ENCODE measurements at places on chromosomes 2 and 18.

GRCh38 chr2:43185146-43185545 lies 41.3 kb downstream of the ZFP36L2 start:
- no peak for DNase-seq

GRCh38 chr2:239619369-239619768 lies 218.5 kb upstream of the HDAC4 start:
- no peak for DNase-seq

DNA sequence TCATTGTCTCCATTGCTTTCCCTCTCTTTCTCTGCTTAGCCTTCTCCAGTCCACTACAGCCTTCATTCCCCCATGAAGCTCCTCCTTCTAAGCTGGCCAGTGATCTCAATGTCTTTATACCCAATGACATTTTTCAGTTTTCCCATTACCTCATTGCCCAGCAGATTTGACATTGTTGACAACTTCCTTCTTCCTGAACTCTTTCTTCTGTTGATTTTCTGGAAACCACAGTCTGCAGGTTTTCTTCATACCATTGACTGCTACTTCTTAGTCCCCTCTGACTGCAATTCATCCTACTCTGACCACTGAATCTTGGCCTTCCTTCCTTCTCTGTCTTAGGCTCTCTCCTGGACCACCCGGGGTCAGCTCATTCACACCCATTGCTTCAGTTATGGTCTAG lies 22.9 kb upstream of the SPP2 start:
- DNase-seq, result no peak

DNA sequence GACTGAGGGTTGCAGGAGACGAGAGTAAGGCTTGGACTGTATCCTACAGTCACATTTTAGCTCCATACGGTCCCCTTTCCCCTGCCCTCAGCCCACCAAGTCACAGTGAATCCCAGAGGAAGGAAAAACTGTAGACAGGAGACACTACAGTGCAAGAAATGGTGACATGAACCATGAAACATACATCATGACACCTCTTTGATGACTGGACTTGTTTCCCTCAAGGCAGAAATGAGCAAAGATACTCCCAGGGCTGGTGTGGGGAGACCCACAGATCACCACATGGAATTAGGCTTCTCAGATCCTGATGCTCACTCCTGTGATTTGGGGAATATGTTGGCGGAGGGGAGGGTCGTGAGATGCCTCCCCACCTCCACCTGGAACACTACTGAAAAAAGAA lies 48.2 kb upstream of the SPP2 start:
- no peak for DNase-seq

- DNase-seq, result no peak
Observed at GRCh38 chr2:186327251-186327868, 158.7 kb upstream of the ZC3H15 start.

- DNase-seq, result no peak
Observed at GRCh38 chr2:130827502-130828251, 9.0 kb upstream of the ARHGEF4 start.

- DNase-seq, result no peak
Observed at GRCh38 chr18:49028801-49029506, 78.2 kb upstream of the SMAD7 start.

DNA sequence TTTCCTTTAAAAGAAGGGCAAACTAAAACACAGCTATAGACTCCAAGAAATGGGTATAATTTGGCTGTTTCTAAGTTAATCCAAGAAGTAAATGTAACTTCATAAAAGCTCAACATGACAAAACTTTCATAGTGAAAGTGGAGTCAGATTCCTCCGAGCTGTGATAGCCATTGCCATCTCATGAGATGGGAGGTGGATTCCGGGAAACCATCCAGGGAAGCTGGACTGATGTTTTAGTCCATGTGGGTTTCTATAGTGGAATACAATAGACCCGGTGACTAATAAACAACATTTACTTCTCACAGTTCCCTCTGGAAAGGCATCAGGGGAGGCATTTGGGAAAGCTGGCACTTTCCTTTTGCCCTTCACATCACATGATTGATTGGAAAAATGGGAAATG lies 10.0 kb upstream of the LAPTM4A start:
- no peak for DNase-seq

GRCh38 chr2:201261906-201262305 lies 1.6 kb downstream of the CASP8 start:
- no peak for DNase-seq

GRCh38 chr2:187354661-187355060 lies 93.4 kb downstream of the CALCRL start:
- no peak for DNase-seq

GRCh38 chr2:199819746-199820145 lies 31.2 kb downstream of the FTCDNL1 start:
- no peak for DNase-seq

DNA sequence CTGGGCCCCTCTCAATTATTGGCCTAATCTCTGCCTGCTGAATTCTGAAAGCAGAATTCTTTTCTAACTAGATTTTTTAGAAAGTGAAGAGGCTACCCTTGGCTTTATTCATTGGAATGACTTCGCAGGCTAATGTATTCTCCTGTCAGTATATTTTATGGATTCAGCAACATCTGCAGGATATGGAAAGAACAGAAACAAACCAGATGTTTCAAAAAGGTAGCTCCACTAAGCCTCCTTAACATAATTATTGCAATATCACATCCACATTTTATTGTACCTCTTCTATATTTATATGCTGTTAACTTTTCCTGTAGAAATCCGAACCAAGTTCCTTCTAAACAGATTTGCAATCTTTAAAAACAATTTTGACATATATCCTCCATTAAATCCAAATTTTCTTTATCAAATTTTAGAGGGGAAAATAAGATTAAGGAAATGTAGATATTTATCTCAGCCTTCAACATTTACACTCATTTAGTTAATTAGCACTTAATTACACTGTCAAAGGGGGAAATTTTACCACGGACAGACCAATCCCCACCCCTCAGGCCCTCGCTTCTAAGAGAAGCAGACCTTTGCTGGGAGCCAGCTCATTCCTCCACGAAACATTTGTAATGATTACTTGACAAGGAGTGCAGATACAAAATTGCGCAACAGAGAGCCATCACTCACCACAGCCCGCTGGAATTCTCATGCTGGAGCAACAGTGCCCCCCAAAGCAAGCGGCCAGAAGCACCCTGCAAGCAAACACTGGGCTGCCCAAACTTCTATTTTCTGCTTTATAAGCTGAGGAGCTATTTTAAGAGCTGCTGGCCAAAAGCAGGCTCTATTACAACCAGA lies 253.4 kb downstream of the ETAA1 start:
- peak; percentile 3 for DNase-seq

DNA sequence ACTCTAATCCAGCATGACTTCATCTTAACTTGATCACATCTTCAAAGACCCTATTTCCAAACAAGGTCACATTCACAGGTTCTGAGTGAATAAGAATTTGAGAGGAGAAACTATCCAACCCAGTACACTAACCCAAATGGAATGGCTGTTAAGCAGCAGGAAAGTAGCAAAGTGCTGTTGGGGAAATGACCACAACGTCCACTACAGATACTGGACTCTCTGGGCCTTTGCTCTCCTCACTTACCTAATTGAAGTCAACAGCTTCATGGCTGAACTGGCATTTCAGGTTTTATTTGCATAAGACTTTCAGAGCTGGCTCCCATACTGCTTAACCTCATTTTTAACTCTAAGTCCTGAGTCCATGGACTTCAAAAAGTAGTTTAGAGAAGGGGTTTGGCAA lies 38.0 kb upstream of the ACVR2A start:
- DNase-seq, result no peak

DNA sequence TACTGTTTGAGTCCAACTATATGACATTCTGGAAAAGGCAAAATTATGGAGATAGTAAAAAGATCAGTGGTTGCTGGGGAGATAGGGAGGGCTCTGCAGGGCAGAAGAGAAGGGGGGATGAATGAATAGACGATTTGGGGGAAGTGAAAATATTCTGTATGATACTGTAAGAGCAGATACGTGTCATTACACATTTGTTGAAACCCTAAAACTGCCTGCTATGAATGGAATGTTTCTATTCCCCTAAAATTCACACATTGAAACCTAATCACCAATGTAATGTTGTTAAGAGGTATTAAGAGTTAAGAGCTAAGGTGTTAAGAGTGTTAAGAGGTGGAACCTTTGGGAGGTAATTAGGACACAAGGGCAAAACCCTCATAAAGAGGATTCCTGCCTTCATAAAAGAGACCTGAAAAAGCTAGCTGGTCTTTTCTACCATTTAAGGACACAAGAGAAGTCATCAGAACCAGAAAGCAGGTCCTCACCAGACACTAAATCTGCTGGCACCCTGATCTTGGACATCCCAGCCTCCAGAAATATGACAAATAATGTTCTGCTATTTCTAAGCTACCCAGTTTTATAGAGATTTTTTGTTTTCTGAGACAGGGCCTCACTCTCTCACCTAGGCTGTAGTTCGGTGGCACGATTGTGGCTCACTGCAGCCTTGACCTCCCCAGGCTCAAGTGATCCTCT lies 76.2 kb downstream of the ATAD2B start:
- DNase-seq, result no peak

GRCh38 chr18:76482267-76482666 lies 12.8 kb downstream of the ZNF516 start:
- no peak for DNase-seq
